ENCODE measurements at places on chromosomes 11 and 22.

DNA sequence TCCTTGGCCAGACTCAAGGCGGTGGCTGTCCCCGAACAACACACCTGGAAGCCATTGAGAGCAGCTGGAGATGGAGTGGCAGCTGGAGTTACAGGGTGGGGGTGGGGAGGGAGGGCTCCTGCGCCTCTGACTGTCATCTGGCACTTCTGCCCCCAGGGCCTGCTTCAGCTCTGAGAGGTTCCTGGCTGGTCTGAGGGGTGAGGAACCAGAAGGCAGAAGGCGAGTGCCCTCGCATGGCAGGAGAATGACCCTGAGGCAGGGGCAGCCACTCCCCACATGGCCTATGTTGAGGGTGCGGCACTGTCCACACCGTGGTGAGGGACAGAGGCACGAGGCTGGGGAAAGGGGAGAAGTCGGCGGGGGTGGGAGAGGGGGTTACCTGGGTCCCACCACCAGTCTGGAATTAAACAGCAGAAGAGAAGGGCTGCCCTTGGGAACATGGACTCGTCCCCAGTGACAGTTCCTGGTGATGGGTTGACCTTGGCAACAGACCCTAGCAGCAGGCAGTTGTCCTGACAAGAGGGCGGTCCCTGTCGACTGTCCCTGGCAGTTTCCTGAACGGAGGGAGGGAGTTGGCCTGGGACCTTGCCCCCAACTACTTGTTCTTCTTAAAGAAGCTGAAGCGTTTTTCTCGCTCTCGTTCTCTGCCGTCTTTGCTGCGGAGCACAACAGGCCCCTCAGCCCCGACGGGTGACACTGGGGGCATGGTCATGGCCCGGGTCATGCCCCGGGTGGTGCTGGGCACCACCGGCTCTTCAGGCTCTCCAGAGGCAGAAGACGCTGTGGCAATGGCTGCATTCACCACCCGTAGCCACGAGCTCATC lies 7.8 kb upstream of the RBM4B start:
- DNase-seq: no peak

DNA sequence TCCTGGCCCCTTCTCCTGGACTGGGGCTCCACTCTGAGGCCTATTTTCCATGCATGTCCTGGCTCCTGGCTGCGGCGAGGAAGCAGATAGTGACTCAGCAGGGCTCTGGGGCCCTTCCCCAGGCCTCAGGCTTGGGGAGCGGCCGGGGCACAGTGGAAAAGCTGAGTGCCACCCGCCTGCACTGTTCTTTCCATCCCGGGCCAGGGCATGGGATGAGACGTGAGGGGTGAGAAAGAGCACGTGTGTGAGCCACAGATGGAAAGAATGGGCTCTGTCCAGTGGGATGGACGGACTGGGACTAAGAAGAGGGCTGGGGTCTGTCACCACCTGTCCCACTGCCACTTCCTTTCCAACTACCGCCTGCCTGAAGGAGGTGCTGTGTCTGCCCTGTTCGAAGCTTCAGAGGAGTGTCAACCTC lies 12.8 kb downstream of the SLC37A2 start:
- no peak for DNase-seq

DNA sequence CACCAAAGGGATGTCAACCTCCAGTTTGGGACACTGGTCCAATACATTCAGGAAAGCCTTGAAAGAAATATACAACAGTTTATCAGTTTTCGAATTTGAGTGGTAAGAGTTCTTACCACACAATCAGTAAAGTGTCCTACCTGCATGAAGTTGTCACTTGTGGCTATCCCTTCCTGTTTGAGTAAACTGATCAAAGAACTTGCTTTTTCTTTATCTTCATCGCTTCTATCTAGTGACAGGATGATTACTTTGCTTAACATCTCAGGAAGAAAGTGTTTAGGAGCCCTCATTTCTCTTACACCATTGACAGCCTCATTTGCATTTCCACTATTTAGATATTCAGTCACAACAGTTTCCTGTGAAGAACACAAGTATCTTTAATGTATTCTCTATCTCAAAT lies 8.4 kb downstream of the EIF4G2 start:
- no peak for DNase-seq

DNA sequence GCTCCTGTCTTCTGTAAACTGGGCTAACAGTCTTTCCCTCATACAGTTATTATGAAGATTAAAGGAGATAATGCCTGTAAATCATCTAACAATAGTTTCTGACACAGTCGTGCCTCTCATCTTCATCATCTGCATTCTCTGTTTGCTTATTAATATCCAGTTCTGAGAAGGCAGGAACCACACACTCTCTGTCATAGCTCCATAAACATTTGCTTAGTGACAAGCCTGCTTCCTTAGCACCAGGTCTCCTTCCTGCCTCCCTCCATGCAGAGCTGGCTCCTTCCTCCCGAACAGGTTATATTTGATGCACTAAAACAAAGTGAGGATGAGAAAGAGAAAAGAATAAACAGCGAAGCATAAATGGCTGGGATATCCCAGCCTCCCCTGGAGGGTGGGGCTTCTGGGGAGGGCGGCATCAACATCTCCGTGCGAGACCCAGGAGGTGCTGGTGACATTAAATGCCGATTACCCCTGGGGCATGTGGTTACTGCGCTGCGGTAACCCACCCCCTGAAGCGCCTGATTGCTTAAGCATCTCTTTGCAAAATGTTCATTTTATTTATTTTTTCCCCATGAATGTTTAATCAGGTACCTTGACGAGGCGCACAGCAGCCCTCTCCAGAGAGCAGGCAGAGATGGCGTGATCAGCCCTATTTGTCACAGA lies 404.9 kb downstream of the NXPE2 start:
- DNase-seq: no peak

GRCh38 chr11:65625628-65626342 lies 10.2 kb downstream of the PCNX3 start:
- peak; percentile 45 for DNase-seq

GRCh38 chr22:23287136-23288095 lies 107.1 kb downstream of the BCR start:
- no peak for DNase-seq

DNA sequence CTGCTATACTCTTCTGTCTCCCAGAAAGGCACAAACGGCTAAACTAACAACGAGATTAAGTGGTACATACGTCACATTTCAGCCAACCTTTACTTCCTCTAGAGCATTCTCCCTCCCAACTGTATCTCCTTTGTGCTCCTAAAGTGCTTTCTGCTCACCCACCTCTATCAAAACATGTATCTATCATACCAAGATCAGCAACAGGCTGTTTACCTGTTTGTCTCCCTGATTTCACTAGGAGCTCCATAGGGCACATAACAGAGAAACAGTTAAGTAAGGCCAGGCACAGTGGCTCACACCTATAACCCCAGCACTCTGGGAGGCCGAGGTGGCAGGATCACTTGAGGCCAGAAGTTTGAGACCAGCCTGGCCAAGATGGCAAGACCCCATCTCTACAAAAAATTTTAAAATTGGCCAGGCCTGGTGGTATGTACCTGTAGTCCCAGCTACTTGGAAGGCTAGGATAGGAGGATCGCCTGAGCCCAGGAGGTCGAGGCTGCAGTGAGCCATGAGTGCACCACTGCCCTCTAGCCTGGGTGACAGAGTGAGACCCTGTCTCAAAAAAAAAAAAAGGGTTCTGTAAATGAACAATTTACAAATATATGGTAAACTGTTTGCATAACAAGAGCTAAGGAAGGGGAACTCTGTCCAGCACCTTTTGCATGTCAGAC lies 2.8 kb downstream of the NDUFC2 start:
- DNase-seq: no peak

DNA sequence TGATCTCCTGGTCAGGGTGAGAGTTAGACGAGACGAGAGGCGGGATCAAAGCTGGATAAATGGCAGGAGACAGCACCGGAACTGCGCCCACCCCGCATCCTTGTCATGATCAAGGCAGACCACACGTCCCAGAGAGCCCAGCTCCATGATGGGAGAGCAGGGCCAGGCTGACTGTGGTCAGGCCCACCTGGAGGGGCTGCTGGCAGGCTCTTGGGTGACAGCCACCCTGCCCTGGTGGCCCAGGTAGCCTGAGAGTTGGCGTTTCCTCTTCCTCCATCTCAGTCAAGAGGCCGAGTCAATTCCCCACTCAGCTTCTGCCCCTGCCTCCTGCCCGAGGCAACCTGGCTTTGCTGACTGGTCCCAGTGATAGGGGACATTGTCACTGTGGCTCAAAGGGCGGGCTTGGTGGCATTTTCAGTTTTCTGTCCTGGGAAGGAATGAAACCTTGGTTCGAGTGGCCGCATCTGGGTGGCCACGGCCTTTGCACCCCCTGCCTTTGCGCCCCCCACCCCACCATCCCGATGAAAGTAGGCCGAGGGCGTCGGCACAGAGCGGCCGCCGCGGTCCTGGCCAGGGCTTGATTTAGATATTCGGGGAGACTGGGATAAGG lies 60.8 kb upstream of the PPARA start:
- no peak for DNase-seq

- no peak for DNase-seq
These were observed 27.5 kb upstream of the POU2AF1 start for GRCh38 chr11:111406589-111406988.

- no peak for DNase-seq
These were observed 18.1 kb downstream of the SMARCB1 start for GRCh38 chr22:23804781-23805291.

- DNase-seq: no peak
These were observed 28.8 kb downstream of the DKK3 start for GRCh38 chr11:11979488-11980117.

- no peak for DNase-seq
These were observed 620.7 kb upstream of the ARHGAP42 start for GRCh38 chr11:100066399-100066798.

- DNase-seq: no peak
These were observed 185.7 kb downstream of the BLID start for GRCh38 chr11:121930004-121930965.

DNA sequence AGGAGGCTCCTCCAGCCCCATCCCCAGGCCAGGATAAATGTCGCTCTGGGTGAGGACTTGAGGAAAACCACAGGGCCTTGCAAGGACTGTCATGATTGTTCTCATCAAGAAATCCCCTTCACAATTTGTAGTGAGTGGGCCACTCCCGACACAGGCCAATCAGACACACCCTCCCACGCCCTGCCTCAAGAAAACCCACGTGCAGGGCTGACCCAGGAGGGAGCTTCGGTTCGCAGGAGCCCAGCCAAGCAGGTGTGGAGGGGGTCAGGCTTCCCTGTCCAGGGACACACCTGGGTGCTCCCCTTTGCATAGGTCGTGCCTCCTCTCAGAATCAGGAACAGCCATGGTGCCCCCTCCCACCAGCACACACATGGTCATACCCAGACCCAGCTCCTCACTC lies 43.2 kb downstream of the SHANK2 start:
- DNase-seq: no peak

GRCh38 chr11:117649296-117650055 lies 147.5 kb downstream of the DSCAML1 start:
- DNase-seq: no peak

GRCh38 chr22:46929710-46930204 lies 167.3 kb downstream of the TBC1D22A start:
- no peak for DNase-seq

GRCh38 chr11:114773541-114774338 lies 95.4 kb downstream of the NXPE2 start:
- no peak for DNase-seq

- DNase-seq: no peak
These were observed 66.4 kb upstream of the OR4B1 start for GRCh38 chr11:48150213-48150612.

- no peak for DNase-seq
These were observed 71.6 kb downstream of the C11orf58 start for GRCh38 chr11:16809886-16810668.

GRCh38 chr22:45987136-45987861 lies 10.3 kb upstream of the WNT7B start:
- no peak for DNase-seq

GRCh38 chr11:6572215-6572614 lies 31.2 kb downstream of the RRP8 start:
- DNase-seq: no peak

DNA sequence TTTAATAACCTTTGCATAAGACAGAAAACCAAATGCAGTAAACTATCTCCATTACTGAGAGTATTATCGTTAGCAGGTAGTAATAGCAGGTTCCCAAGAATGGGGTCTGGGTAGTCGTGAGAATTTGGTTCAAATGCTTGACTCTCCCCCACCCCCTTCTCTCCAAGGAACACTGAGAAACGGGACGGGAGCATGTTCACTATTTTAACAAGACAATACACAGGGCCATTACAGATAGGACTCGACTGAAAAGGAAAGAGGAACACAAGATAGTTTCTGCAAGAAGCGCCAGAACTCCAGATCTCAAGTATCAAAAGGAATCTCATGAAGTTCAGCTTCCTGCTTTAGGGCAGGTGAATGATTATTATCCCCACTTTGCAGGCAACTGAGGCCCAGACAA lies 27.0 kb downstream of the KMT5B start:
- DNase-seq: no peak

GRCh38 chr22:37559901-37560607 lies at the start of gene CDC42EP1:
CDC42EP1 (plus strand) TSS chr22:37560480; CDS start chr22:37566350, 5,870 bp downstream.
- DNase-seq: no peak

DNA sequence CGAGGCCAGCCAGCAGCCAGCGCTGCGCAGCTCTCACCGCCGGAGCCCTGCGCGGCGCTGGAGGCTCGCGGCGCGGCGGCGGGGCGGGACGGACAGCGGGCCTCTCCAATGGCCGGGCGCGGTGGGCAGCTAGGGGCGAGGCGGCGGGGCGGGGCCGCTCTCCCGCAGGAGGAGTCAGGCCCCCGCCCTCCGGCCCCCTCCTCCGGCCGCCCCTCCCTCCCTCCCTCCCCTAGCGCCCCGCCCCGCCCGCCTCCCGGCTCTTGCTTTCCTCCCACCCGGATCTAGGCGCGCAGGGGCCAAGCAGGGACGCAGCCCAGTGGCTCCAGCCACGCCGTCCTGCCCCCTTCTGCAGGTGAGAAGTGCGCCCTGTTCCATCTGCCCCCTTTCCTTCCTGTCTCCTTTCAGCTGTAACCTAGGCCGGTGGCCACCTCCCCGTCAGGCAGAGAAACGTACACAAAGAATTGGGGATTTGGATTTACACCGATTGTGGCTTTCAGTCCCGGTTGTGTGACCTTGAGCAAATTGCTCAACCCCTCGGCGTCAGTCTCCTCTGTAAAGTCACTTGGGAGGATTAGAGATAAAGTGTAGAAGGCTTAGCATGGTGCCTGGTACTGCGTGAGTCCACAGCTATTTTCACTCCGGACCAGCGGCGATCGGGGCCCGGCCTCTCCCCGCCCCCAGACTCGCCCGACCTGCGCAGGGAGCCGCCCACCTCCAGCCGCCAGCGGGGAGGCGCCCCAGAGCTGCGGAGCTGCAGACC lies at the start of gene FZD4:
FZD4 (minus strand) TSS at position 35 of the 760 bp plus-strand sequence. CDS start 310 bp downstream, outside the sequence.
- DNase-seq: peak; percentile 61

Measured in activated CD4-positive, alpha-beta T cell treated with anti-CD3 and anti-CD28 coated beads, Interleukin-2, amount 50 U/mL, for 48 hours (primary cell).